RKO (cell line): ENCODE measurements at places on chromosomes 1 and 21.

- no peak for DNase-seq
Observed at GRCh38 chr21:45269861-45270260, 17.8 kb downstream of the POFUT2 start.

- no peak for DNase-seq
Observed at GRCh38 chr1:5563861-5564577, 428.2 kb downstream of the NPHP4 start.

- no peak for DNase-seq
Observed at GRCh38 chr1:35367914-35368313, 99.4 kb downstream of the ZMYM4 start.

DNA sequence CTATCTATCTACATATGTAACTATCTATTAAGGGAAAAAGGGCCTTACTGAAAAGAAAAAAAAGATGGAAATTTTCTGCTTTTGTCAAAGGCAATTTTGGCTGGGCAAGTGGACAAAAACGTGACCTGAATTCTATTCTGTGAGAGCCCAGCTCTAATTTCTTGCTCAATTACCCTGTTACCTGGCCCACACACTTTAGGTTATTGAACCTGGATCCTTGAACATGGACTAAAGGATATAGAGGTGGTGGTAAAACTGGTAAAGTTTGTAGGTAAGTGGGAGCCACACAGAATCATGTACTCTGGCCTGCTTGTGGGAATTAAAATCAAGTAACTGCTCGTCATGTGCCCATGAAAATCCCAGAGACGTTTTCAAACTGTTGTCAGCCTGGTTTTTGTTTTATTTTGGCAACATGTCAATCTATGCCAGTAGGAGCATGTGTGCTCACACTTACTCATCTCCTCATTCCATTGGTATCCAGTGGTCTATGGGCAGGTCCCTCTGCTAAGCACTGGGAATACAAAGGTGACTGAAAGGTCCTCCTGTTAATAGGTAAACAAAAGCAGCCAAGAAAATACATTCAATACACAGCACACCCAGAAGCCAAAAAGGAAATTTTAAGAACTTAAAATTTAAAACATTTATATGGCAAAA lies 113.7 kb upstream of the WARS2 start:
- DNase-seq: no peak

DNA sequence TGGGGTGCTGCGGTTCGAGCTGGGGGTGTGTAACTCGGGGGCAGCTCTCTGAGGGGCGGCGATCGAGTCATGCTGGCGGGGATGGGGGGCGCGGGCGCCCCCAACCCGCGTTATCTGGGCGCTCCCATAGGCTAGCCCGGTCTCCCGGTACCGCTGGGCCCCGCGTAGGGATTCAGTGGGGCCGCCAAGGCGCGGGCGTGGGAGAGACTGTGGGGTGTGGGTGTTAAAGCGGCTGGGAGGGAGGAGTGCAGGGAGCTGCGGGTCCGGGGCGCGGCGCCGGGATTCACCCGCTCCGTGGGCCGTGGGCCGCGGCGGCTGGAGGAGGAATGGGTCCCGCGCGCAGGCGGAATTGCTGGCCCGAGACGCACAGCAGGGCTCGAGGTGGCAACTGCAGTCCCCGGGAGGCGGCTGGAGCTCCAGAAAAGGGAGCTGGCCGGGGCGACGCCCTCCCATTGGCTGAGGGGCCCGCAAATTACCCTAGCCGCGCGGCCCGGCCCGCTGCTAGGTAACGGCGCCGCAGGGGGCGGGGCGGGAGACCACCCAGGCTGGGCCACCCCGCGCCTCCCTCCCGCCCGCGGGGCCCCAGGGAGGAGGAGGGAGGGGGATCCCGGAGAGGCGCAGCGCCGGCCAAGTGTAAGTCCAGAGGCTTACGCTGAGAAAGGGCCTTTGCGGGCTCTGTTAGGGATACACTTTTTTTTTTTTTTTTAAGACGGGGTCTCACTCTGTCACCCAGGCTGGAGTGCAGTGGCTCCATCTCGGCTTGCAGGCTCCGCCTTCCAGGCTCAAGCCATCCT lies at the start of gene PTCH2:
Gene PTCH2, minus strand, starts transcription at position 392 of the 794 bp plus-strand sequence. Its CDS starts 321 bp downstream, at position 71.
- DNase-seq: no peak

GRCh38 chr1:22411589-22411988 lies 40.1 kb upstream of the ZBTB40 start:
- no peak for DNase-seq

DNA sequence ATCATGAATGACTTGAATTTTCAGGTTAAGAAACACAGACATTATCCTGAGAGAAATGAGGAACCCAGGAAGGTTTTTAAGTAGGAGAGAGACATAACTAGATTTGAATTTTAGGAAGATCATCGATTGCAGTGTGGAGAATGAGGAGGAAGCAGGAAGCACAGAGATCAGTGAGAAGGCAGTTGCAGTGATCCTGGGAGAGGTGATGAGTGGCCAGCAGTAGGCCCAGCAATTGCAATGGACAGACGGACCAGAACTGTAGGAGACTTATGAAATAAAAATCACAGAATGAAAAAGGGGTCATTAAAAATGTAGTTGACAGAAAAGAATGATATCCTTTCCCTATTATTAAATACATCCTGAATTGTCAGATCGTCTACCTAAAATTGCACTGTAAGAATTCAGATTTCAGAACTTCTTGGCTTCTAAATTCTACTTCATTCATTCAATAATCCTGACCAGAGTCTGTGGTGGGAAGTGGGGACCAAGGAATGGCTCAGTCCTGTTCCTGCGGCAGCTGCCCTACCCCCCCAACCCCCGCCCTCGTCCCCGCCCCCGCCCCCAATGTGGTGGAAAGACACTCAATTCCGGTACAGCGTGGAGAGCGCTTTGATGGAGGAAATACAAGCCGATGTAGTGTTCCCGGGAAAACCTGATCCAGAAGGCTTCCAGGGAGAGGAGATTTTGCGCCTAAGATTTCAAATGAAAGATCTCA lies 35.1 kb downstream of the SLC2A1 start:
- peak; percentile 36 for DNase-seq

- DNase-seq: no peak
Observed at GRCh38 chr1:34867415-34867814, 7.9 kb upstream of the SMIM12 start.

GRCh38 chr1:94592571-94592920 lies 51.0 kb upstream of the F3 start:
- no peak for DNase-seq

DNA sequence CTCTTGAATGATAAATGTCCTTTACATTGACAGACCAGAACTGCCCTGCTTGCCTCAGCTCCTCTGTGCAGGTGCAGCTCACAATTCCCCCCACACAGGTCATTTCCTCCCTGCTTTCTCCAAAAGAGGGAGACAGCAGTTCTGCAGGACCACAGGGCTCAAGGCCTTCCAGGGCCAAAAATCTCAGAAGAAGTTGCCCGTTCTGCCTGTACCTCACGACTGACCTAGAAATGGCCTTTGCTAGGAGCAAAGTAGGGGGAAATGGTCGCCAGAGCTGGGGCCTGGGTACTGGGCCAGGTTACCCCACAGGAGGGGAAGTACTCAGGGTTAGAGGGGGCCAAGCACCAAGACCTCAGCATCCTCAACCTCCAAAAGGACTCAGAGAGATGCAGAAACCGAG lies 11.1 kb downstream of the RNU1-2 start:
- DNase-seq: no peak

DNA sequence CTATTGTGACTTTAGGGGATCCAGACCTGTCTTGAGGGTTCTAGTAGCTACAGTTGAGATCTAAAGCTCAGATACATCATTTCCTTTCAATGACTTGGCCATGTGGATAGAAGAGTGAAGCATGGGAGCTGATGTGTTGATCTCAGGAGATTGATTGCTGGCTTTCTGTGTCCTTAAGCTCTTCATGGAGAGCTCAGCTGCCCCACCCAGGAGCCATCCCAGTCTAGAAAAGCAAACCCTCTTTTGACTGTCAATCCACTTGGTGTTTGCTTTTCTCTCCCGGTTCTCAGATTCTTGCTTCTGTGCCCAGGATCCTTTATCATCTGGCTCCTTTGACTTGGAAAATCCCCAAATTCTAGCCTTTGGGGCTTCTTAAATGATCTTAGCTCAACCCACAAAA lies 87.2 kb downstream of the ATP1A1 start:
- no peak for DNase-seq

- DNase-seq: no peak
Observed at GRCh38 chr1:26257222-26257621, 22.7 kb upstream of the SH3BGRL3 start.

DNA sequence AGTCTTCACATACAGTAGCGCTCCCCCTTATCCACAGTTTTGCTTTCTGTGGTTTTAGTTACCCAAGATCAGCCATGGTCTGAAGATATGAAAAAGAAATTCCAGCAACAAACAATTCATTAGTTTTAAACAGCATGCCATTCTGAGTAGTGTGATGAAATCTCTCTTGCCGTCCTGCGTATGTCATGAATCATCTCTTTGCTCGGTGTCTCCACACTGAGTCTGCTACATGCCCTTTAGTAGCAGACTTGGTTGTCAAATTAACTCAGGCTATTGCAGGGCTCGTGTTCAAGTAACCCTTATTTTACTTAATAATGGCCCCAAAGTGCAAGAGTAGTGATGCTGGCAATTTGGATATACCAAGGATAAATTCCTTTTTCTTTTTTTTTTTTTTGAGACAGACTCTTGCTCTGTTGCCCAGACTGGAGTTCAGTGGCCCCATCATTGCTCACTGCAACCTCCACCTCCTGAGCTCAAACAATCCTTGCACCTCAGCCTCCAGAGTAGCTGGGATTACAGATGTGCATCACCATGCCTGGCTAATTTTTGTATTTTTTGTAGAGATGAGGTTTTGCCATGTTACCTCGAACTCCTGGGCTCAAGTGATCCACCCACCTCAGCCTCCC lies 22.6 kb downstream of the PHACTR4 start:
- peak; percentile 67 for DNase-seq

DNA sequence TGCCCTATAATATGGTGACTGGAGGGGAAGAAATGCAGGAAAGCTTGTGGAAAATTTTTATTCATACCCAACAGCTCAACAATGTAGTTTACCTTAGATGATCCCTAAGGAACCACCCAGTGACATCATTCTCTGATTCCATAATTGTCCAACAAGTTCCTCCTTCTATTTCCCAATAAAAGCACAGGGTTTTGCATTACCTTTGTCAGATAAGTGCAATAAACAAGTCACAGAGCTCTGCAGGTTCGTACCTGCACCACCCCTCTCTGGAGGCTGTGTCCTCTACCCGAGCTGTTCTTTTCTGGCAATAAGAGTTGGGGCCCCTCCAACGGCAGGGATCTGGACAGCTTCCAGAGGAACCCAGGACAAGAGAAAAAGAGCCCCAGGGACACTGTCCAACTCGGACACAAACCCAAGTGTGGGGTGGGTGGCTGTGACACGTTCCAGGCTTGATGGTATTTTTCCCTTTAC lies 38.8 kb downstream of the RCAN1 start:
- DNase-seq: no peak

- no peak for DNase-seq
Observed at GRCh38 chr1:66873111-66873510, 51.5 kb downstream of the DNAI4 start.
